ENCODE measurements at places on chromosomes 7 and 10.

DNA sequence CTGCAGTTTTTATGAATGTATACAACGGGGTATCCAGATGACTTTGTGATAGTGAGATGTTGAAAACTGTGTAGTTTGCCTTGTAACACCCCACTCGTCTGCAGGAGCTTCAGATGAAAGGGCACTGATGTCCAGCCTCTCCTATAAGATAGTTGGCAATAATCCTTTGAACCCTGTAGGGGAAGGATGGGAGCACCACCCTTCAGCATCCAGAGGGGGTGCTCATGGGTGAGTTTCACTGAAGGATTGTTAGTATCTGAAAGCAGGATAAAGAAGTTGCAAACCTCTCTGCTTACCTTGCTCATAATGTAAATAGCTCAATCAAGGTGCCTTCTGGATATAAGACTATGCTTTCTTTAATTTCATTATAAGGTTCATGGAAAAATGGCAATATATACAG is 201.5 kb downstream of the TMEM178B start:
- DNase-seq: no peak

DNA sequence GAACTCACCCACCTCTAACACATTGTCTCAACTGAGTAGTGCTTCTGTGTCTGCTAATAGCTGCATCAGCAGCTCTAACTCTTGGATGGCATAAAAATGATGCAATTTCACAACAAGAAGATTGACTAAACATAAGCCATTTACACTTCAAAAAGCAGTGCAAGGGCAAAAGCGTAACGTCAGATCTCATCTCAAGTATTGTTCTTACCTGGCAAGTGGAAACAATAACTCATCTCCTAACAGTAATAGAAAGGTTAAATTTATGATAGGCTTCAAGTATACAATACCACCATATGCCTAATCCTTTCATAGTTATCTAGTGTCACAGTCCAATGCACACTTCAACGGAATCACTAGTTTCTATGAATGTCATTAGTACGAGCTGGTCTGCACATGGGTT is 14.8 kb downstream of the TPK1 start:
- DNase-seq: no peak

DNA sequence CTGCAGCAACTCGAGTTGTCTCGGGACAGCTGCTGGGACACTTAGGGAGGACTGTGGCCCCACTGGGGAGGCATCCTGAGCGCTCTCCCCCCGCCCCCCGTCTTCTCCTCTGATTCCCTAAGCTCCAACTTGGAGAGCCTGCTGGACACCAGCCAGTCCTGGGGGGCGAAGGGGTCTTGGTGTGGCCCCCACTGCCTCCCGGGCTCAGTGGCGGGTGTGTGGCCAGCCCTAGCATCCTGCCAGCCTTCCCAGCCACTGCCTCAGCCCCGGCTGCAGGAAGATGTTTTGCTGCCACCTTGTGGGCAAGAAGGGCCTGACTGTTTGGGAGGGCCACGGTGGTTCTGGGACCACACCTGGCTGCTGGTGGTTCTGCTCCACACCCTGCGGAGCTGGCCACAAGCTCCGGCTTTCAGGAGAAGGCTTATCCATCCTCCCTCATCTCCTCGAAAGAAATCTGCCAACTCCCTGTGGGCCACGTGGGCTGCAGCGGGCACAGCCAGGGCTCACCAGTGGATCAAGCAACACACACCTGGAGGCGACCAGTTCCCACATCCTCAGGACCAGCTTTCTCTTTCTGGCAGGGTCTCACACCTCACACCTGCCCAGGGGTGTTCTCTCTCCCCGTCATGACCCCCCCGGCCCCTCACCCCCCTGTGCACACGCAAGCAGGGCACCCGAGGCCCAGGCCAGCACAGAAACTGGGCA is 24.8 kb downstream of the AGAP3 start:
- peak; percentile 72 for DNase-seq

GRCh38 chr10:4372601-4373000 is 453.4 kb upstream of the AKR1E2 start:
- DNase-seq: no peak

DNA sequence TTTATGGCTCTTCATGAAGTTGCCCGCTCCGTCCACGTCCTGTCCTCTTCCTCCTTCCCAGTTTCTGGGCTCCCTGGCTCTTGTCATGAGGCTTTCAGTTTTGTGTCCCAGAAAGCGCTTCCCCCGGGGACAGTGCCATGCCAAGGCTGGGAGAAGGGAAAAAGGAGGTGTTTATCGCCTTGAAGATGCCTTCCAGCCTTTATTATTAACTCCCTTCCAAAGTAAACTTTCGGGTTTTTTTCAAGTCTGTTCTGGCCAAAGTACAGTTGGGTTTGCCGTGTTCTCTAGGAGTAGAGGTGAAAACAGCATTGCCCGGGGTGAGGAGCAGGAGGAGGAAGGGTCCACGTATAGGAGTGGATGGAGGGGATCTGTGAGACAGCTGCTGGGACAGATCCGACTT is 117.2 kb downstream of the CUX1 start:
- no peak for DNase-seq

GRCh38 chr10:129614341-129614740 is 147.3 kb downstream of the MGMT start:
- no peak for DNase-seq

DNA sequence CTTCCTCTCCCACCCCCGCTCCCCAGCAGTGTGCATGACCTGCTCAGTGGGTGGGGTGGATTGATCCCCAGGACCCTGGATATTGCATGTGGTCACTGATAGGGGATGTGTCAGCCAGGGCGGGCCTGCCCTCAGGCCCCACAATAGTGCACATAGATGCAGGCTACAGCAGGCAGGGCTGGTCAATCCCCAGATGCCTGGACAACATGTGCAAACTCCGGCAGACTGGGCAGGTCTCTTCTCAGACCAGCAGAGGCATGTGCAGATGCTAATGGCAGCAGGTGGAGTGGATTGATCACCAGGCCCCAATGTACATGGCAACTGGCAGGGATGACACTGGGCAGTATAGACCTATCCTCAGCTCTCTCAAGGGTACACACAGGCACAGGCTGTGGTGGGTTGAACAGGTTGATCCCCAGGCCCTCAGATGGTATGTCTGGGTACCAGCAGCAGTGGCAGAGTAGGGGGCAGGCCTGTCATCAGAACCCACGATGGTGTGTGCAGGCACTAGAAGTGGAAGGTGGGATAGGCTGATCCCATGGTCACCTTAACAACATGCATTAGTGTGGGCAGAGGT is 98.6 kb downstream of the LANCL2 start:
- DNase-seq: no peak

DNA sequence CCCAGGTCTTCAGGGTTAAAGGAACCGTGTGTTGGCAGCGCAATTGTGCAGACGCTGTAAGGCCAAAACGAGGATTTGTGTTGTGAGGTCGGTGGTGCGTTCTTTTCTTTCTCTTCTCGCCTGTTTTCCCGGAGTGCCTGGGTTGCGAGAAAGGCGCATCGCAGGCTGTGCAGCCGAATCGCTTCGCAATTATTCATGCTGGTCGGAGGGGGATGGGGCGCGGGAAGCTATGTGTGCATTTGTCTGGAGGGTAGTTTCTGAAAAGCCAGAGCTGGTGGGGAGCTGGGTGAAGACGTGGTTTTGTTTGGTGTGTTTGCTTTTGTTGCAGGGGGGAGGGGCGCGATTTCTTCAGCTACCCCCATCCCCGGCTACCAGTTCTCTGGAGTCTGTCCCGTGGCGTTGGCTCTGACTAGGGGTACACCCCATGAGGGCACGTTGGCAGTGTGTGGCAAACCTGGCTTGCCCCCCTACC is 2.1 kb downstream of the MXI1 start:
- peak; percentile 55 for DNase-seq

DNA sequence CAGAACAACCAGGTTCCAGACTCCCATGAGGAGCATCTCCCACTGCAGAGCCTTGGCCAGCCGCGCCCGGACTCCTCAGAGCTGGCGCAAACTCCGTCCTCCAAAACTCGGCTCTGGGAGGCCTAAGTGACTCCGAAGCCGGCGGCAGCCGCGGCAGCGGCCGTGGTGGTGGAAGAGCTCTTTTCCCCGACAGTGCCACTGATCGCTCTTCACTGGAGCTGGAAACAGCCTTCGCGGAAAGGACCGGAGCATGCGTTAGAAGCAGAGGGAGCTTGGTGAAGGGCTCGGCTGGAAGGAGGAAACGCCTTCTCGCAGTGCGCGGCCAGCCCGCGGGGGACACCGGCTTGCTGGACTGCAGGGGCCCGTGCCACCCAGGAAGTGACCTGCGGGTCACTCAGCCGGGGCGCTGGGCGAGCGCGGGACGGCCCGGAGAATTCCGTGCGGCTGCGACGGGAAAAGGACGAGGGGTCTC is 5.0 kb upstream of the HOXA13 start:
- no peak for DNase-seq

DNA sequence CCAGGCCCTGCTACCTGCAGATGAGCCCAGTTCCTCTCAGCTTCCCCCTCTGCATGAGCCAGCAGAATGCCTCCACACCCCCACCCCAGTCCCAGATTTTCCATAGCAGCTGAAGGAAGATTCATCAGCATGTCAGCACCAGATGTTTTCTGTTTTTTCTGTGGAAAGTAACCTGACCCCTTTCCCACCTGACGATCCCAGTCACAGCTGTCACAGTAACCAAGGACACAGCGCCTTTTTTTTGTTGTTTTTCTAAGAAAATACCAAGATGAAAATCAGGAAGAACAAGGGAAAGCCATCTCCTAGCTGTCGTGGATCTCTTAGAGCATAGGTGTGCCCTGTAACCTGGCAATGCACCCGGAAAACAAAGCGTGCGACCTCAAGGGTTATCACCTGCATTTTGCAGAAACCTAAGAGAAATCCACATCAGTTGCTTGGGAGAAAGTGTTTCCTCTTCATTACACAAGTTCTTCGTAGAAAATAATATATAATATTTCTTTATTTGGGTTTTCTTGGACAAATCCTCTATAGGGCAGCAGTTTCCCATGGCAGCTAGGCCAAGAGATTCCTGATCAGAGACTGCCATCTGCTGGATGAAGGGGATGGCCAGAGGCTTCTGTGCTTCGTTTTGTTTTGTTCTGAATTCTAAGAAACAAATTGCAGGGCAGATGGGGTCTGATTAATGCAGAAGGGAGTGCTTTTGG is 401.9 kb downstream of the TNS3 start:
- no peak for DNase-seq
